AML-193 (cell line): ENCODE measurements at places on chromosomes 5 and 9.

GRCh38 chr5:43802119-43802518 is 199.1 kb downstream of the NNT start:
- no peak for DNase-seq

- DNase-seq, result no peak
Measured at GRCh38 chr9:136083558-136084062, 11.5 kb downstream of the NACC2 start.

DNA sequence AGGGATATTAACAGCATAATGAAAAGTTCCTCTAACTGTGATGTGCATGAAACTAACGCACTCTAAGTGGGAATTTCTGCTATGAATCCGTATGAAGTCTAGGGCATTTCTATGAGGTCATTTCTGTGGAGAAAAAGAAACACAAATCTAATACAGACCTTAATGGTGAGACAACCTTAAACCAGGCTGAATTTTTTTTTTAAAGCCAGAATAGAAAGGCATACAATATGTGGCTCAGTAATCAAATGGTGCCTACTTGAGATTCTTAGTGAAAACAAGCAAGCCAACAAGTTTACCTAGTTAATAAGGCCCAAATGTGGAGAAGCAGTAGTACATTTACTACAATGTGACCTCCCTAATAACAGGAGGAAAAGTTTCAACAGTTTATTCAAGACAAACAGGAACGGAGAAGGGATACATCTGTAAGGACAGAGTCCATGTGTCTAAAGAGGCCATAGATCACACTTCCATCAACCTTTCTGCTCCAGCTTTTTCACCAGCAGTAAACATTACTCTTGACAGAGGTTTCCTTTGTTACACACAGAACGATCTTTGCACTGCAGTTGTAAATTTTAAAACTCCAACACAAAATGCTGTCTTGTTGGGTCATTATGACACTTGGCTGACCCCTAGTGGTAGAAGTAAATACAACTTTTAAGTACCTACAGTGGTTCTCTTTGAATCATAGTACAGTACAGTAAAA is 26.2 kb downstream of the CARNMT1 start:
- DNase-seq, result peak; percentile 76

DNA sequence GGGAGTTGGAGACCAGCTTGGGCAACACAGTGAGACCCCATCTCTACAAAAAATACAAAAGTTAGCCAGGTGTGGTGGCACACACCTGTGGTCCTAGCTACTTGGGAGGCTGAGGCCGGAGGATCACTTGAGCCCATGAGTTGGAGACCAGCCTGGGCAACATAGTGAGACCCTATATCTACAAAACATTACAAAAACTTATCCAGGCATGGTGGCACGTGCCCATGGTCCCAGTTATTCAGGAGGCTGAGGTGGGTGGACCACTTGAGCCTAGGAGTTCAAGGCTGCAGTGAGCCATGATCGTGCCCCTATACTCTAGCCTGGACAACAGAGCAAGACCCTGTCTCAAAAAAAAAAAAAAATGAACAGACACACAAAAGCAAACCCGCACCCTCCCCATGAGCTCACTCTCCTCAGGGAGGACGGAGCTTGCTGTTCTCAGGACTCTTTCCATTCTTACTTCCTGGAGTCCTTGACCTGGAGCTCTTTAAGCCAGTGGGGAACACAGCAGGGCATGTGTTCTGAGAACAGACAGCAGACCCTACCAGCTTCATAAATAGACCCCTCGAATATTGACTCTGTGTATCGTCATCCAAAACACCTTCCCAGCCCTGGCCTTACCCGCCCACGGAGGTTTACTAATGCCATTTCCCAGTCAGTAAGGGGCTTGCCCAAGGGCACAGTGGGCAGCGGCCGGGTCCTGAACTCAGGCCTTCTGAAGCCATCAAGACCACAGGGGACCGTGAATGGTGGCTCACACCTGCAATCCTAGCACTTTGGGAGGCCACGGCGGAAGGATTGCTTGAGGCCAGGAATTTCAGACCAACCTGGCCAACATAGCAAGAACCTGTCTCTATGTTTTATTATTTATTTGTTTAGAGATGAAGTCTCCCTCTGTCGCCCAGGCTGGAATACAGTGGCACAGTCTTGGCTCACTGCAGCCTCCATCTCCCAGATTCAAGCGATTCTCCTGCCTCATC is 11.1 kb downstream of the PTGES2 start:
- no peak for DNase-seq

- DNase-seq, result no peak
Measured at GRCh38 chr5:58974601-58975000, 391.7 kb downstream of the RAB3C start.

- DNase-seq, result no peak
Measured at GRCh38 chr5:33049298-33049697, 338.2 kb downstream of the NPR3 start.
